Sigmoid colon (tissue), 7 donors: ENCODE measurements at places on chromosomes 4 and X. TPM values are rescaled to one million over a fixed set of nuclear protein-coding genes. Genes with fewer than 3 reads are reported as not detected.

DNA sequence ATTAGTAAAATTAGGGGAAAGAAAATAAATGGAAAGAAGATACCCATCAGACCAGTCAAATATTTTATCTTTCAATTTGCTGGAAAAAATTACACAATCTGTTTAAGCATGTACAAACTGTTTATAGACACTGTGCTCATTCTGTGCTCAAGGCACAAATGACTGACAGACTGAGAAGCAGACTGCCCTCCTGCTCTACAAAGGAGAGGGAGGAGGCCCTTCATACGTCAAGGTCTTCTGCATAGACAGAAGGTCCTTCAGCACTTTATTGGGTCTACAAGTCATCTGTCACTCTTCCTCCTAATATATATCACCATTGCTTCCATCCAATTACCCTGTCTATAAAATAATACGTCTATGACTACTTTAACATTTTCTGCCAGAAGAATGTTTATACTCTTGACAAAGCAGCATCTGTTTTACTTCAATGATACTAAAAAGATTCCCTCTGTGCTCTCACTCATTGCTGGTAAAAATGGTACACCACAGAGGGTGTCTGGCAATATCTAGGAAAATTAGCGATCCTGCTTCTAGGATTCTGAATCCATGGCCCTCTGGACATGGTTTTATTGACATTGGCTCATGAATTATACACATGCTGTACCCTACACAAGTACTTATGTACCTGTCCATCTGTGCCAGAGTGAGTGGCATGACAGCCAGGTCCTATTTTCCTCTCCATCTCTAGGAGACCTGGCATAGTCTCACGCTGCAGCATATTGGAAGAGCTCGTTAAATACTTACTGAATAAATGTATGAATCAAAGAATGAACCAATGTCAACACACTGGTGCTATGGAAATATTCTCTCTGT lies 11.3 kb downstream of the SLC10A6 start:
- no peaks in the 10 kb centered on the region for H3K27me3 ChIP-seq
- no peaks in the 10 kb centered on the region for H3K36me3 ChIP-seq
- peaks cover 10% of the 10 kb centered on the region for H3K4me1 ChIP-seq

GRCh38 chrX:148316446-148316845 lies 184.0 kb upstream of the AFF2 start:
- H3K4me1 ChIP-seq: no peaks in the 10 kb centered on the region
- no peaks in the 10 kb centered on the region for H3K36me3 ChIP-seq
- H3K27me3 ChIP-seq: no peaks in the 10 kb centered on the region

- H3K27me3 ChIP-seq: no peaks in the 10 kb centered on the region
- no peak overlapping the region for H3K27ac ChIP-seq
- H3K4me1 ChIP-seq: no peaks in the 10 kb centered on the region
- H3K36me3 ChIP-seq: no peaks in the 10 kb centered on the region
- DNase-seq: no peak
Observed at GRCh38 chr4:141177171-141177570, 43.5 kb upstream of the ZNF330 start.

DNA sequence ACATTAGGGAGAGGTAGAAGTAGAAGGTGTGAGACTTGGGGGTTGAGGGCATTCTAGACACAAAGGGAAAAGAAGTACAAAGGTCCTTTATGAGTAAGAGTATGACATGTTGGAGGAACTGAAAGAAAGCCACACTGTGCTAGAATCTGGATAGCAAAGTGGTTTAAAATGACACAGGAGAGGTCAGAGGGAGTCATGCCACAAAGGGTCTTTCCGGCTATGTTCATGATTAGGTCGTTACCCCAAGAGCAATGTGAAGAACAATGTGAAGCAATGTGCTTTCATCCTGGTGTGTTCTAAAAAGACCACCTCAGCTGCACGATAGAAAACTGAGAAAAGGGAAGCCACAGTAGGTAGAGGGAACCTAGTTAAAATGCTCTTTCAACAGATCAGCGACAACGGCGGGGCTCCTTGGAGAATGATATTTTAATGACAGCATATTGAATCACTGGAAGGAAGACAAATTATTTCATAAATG lies 29.2 kb downstream of the SMIM14 start:
- no peaks in the 10 kb centered on the region for H3K36me3 ChIP-seq
- H3K4me3 ChIP-seq: no peak overlapping the region
- peaks cover 11% of the 10 kb centered on the region for H3K4me1 ChIP-seq
- H3K27me3 ChIP-seq: no peaks in the 10 kb centered on the region
- no peak overlapping the region for H3K27ac ChIP-seq

RHOXF1 gene
- total RNA-seq: 1.3 TPM
